NCI-H187 treated with DMSO at 0.1 percent for 48 hours (cell line): ENCODE measurements at places on chromosomes 6 and 20.

- no peak for DNase-seq
Measured at GRCh38 chr6:10361428-10361827, 53.4 kb downstream of the TFAP2A start.

GRCh38 chr6:6169141-6169540 lies 151.3 kb downstream of the F13A1 start:
- no peak for DNase-seq

DNA sequence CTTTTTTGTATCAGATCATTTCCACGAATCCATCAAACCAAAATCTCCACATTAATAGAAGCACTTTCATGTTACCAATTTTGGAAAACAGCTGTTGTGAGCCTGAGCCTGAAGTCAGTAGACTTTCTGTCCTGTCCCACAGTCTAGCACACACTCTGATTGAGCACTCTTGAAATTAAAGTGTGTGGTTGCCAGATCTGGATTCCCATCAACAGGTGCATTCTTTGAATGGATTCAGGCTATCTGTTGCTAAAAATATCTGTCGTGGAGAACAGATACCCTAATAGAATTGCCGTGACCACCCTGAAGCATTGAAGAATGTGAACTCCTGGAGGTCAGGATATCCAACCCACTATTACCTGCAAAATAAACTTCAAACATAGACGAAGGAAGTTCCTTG lies 73.3 kb downstream of the TFAP2A start:
- DNase-seq, result no peak

GRCh38 chr6:7270320-7271204 lies 42.4 kb downstream of the SSR1 start:
- DNase-seq, result no peak

DNA sequence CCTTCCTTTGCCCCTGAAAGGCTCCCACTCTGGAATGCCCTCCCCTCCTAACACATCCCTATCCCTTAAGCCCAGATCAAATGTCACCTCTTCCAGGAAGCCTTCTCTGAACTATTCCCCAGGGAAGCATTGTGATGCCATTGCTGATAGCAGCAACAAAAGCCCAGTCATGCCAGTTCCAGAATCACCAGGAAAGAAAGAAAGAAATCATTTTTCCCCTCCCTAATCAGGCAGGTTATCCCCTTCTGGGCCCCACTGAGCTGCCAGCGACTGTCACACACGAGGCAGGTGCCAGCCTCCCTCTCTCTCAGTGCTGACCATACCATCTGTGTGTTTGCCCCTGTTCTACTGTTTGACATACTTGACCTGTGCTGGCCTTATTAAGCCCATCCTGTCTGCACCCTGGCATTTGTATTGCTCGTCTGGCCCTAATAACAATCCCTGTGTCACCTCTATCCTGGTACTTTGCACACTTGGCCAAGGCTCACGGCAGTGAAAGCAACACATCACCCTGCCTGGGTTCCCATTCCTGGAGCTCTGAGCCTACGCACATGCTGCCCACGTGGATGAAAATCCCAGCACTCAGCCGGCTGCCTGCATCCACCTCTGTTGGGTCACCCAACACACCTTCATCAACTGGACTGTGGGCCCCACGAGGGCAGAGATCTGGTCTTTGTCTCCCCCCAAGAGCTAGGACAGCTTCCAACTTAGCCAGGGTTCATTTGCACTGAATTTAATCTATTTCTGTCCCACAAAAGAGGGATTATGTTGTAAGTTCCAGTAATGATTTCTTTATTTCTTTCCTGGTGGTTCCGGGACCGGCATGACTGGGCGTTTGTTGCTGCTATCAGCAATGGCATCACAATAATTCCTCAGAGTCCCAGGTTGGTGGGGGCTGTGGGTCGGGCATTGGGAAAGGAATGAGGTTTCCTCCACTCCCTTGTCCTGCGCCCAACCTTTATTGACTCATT lies 5.3 kb upstream of the BPIFB1 start:
- no peak for DNase-seq

GRCh38 chr6:121533321-121533841 lies 97.9 kb downstream of the GJA1 start:
- DNase-seq, result no peak

DNA sequence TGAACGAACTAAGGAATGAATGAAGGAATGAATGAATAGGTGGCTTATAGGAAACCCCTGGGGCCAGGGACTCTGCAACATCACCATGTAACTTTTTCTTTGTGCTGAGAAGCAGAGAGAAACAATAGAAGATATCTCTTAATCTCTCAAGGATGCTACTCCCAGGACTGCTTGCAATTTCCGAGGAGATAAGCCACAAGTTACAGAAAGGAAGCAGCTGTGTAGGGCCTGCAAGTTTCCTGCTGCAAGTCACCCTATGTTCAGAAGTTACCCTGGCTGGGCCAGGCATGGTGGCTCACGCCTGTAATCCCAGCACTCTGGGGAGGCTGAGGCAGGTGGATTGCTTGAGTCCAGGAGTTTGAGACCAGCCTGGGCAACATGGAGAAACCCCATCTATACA lies 7.3 kb upstream of the MAVS start:
- no peak for DNase-seq

- DNase-seq, result peak; percentile 11
Measured at GRCh38 chr20:13274275-13274861, 53.3 kb downstream of the ISM1 start.

- peak; percentile 56 for DNase-seq
Measured at GRCh38 chr20:37303637-37304036, 14.2 kb downstream of the MANBAL start.

DNA sequence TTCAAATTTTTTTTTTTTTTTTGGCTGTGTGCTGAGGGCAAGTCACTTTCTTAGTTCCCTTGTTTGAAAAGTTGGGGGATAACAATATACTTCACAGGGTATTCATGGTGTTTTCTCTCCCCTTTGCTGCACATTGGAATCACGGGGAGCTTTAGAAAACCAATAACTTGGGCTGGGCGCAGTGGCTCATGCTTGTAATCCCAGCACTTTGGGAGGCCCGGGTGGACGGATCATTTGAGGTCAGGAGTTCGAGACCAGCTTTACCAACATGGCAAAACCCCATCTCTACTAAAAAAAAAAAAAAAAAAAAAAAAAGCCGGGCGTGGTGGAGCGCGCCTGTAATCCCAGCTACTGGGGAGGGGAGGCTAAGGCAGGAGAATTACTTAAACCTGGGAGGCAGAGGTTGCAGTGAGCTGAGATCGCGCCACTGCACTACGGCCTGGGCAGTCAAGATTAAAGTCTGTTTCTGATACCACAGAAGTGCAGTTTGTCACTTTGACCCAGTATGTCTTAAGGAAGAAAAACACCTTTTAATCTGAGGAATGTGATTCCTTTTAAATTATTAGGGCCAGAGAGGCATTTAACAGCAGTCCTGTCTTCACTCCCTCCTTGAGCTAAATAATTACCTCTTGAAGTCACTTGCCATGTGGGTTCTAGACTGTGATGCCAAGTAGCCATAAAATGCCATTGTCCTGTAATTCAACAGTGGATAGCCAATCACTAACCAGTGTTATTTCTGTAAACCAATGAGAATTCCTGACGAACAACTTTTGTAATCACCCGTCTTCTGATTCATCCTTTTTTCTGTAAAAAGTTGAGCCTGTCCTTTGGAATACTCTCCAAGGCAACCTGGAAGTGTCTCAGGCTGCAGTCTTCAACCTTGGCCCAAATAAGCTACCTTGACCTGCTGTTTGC lies 16.1 kb downstream of the SRSF3 start:
- DNase-seq, result no peak

DNA sequence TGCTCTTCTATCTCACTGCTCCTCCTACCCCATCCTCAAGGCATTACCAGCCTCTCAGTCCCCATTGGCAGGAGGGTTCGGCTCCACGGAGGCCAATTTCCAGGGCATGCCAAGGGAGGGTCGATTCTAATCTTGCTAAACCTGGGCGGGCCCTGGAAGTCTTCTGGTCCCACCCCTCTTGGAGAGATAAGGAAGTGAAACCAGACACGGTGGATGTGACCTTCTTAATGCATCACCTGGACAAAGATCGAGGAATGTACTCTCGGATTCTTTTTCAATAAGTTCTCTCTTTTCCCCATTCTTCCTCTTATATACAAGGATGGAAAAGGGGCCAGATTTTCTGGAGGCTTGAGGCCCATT lies 112.2 kb upstream of the ARMC2 start:
- no peak for DNase-seq

DNA sequence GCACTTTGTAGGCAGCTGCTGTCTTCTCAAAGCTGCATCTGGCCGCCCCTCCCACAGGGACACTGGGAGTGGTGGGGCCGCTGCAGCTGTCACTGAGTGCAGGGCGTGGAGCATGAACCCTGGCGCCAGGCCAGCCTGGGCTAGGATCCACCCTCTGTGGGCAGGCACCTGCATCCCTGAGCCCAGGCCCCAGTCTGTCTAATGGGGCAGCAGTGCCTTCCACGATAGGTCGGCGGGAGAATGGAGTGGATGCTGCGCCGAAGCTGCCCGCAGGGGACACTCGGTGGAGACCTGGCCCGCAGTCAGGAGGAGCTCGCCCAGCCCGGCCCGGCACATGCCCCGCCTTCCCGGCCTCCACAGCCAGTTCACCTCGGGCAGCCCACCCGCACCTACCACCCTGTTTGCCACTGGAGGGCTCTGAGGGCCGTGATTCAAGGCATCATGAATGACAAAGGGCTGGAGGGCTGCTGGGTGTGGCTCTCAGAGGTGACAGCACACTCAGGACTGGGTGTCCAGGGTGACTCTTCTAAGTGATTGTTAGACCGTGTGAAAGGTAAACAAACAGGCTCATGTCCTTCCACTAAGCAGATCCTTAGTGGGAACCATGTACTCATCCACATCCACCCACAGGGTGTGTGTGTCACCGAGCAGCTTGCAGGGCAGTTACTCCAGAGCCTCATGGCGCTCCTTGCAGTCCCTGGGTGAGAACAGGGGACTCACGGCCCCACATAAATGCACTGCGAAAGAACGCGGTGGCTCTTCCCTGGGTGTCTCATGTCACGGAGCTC lies 133.9 kb downstream of the AGPAT4 start:
- DNase-seq, result no peak

DNA sequence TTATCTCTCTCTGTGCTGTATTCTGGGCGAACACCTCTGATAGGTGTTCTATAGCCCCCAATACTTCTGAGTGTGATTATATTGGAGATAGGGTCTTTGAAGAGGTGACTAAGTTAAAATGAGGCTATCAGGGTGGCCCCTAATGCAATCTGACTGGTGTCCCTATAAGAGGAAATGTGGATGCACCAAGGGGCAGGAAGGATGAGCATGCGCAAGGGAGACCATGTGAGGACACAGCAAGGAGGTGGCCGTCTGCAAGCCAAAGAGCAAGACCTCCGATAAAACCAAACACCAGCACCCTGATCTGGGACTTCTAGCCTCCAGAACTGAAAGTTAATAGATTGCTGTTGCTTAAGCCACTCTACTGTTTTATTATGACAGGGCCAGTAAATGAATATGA lies 69.2 kb downstream of the CHMP4B start:
- no peak for DNase-seq

GRCh38 chr20:10006447-10007090 lies 28.2 kb upstream of the ANKEF1 start:
- DNase-seq, result no peak

DNA sequence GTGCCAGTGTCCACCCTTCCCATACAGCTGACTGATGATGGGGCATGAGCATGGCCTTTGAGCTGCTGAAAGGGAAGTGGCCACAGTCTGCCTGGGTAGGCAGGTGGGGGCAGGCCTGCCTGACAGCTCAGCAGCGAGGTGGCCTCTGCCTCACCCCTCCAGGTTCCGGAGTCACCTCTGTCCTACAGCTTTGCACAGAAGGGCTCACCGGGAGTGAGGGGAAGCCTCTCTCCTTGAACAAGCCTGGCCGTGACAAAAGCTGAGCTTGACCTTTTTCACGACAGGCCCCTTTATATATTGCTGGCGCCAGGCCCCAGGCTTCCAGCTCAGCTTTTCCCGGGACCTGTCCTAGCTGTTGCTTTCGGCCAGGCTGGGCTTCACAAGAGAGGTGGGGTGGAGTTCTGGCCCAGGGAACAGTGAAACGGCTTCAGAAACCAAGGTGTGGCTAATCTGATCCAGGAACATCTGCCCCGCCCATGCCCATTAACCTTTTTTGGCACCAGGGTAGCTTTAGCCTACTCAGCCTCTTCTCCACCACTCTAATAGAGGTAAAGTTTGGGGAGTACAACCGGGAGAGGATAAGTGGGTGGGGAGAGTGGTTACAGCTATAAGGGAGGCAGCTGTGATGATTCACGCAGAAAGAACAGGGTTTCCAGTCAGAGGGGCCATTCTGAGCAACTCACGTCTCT lies 42.9 kb downstream of the C6orf132 start:
- DNase-seq, result no peak

- no peak for DNase-seq
Measured at GRCh38 chr20:58850693-58851174, at the start of gene GNAS-AS1. GNAS-AS1 (minus strand) TSS chr20:58850902.

GRCh38 chr20:6525447-6526303 lies 241.8 kb upstream of the BMP2 start:
- no peak for DNase-seq

DNA sequence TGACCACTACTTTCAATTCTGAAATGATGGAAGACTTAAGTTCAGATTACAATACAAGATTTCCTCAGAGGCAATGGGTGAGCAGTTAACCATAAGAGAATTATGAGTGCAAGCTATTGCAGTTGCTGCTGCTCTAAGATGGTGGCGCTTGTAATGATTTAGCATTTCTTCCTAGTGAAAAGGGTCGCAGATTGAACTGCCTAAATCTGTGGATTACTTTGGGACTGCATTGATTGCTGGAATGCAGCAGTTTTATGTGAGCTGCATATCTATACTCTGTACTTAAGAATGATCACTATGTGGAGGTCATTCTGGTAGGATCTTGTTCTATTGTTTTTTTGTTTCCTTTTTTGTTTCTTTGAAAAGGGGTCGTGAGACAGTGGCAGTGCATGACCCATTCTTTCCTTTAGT lies 5.3 kb downstream of the SCAF8 start:
- DNase-seq, result no peak
